Skeletal muscle tissue (tissue), 5 donors: ENCODE measurements at places on chromosomes 12 and 14. TPM values are rescaled to one million over a fixed set of nuclear protein-coding genes. Genes with fewer than 3 reads are reported as not detected.

SLC39A5 gene
- not detected for total RNA-seq

AMIGO2 gene
- 1.6 TPM for total RNA-seq

YAF2 gene
- 19.3 TPM for total RNA-seq

PRH2 gene
- not detected for total RNA-seq

CRIP1 gene
- 5.2 TPM for total RNA-seq

TMEM233 gene
- total RNA-seq = 1.0 TPM

NOVA1 gene
- 12.5 TPM for total RNA-seq

TOMM20L gene
- total RNA-seq = not detected

CMA1 gene
- 0.52 TPM for total RNA-seq

BCL11B gene
- 1.0 TPM for total RNA-seq

GPRC5A gene
- total RNA-seq = 1.0 TPM
